ENCODE measurements at places on chromosomes 12 and 14. TPM values are rescaled to one million over a fixed set of nuclear protein-coding genes. Genes with fewer than 3 reads are reported as not detected.

AQP2 gene
- not detected for polyA plus RNA-seq

PYGL gene
- 18.3 TPM for polyA plus RNA-seq

DBX2 gene
- polyA plus RNA-seq = not detected

GRCh38 chr12:68667896-68668295, 18.9 kb upstream of the NUP107 start:
- no peaks in the 10 kb centered on the region for H3K27me3 ChIP-seq
- DNase-seq = no peak
- no peaks in the 10 kb centered on the region for H3K4me1 ChIP-seq

DNA sequence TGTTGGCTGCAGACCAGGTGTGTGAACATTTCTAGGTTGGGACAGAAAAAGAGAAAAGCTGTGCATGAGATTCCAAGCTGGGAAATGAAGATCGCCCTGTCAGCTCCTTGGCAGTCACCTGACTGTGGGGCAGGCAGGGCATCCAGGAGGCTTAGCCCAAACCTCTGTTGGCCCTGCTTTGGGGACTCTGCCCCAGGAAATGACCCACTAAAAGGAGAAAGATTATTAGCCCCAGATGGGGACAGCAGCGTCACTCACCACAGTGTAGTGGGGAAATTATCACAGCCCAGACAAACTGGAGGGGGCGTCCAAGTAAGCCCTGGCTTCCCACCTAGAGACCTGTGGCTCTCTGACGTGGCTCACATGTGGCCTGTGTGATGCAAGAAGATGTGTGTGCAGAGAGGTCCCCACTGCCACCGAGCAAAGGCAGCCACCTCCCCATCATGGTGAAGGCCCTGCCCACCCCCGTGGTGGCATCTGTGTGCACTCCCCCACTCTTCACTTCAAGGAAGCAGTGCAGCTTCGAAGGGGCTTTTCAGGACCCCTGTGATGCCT, 39.1 kb downstream of the DIO3 start:
- DNase-seq = no peak
- H3K4me3 ChIP-seq = no peak overlapping the region
- H3K27ac ChIP-seq = no peak overlapping the region
- no peaks in the 10 kb centered on the region for H3K4me1 ChIP-seq
- no peaks in the 10 kb centered on the region for H3K27me3 ChIP-seq
- no peaks in the 10 kb centered on the region for H3K36me3 ChIP-seq

DNA sequence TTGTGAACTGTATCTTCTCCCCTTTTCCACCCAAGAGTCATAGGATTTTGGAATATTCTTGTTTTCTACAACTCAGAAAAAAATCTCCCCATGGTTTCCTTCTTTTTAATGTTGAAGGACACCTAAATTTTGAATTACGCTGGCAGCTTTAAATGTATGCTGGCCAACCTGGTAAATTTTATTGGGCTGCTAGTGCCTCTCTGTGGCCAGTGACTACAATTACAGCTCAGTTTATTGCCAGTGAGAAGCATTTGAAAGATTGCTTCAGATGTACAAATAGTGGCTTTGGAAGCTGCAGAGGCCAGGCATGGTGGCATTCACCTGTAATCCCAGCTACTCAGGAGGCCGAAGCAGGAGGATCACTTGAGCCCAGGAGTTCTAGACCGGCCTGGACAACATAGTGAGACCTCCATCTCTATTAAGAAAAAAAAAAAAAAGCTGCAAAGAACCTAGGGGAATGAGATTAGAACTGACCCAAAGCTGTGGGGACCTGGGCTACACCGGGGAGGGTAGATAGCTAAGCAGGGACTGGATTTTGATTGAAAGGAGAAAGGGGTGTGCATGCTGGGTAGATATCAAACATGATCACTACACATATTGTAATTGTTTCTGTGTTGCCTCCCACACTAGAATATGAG, 7.6 kb upstream of the RAB21 start:
- peaks cover 6% of the 10 kb centered on the region for H3K27me3 ChIP-seq
- H3K4me3 ChIP-seq = no peak overlapping the region
- DNase-seq = peak; percentile 83
- no peaks in the 10 kb centered on the region for H3K4me1 ChIP-seq
- H3K27ac ChIP-seq = no peak overlapping the region

Measured in stomach (tissue), 19 donors.